Hematopoietic multipotent progenitor cell treated with erythropoietin and hydrocortisone succinate and interleukin-3 and kit ligand, for 15 days (in vitro differentiated cells): ENCODE measurements at places on chromosomes 7 and 10.

GRCh38 chr7:27116962-27117886 lies 13.3 kb downstream of the HOXA4 start:
- DNase-seq, result no peak

- DNase-seq, result no peak
Observed at GRCh38 chr7:80410081-80410480, 101.8 kb downstream of the GNAT3 start.

DNA sequence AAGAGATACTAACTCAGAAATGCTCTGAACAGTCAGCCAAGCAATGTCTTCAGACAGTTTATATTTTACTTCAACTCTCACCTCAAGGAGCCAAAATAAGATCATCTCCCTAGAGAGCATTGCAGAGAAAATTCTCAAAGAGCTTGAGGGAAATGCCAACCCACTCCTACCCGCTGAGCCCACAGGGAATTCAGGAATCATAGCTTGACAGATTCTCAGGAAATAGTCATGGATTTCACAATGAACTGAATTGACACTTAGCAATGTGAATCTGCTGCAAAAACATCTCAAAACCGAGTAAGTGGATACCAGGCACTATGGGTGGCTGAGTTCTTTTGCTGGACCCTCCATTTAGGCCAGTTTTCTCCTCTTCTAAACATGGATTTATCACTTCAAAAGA lies 9.8 kb upstream of the PLAC9 start:
- DNase-seq, result no peak

DNA sequence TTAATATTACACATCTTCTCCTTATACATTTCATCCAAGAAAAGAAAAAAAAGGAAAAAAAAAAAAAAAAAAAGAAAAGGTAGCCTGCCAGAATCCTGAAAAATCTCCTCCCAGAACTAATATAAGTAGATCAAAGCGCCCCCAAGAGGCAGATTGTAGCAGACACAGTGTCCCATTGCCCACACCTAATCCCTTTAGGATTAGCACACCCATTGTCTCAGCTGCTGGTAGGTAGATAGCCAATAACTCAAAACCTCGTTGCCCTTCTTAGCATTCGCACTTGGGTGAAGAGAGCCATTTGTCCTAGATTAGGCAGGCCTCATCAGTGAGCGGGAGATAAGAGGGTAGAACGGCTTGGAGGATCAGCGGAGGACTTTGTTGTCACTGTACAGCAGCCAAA lies 100.2 kb upstream of the SORCS1 start:
- no peak for DNase-seq

DNA sequence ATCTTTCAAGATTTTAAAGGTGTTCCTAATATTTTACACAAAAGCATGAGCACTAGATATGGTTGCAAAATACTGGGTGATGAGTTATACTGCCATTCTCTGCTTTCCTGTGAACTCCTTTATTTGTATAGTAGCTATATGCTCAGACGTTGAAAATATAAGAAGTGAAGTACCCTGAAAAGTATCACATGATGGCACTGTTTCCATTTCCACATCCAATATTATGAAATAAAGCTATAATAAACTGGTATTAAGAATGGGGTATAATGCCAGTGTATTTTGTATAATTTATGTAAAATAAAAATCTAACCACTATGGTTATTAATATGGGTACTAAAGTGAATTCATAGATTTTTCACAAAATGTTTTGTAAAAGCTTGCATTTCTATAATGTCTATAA lies 79.6 kb upstream of the FOXP2 start:
- no peak for DNase-seq

GRCh38 chr7:81515009-81515408 lies 254.8 kb downstream of the HGF start:
- no peak for DNase-seq

- no peak for DNase-seq
Observed at GRCh38 chr7:85897967-85898366, 711.1 kb upstream of the SEMA3D start.

DNA sequence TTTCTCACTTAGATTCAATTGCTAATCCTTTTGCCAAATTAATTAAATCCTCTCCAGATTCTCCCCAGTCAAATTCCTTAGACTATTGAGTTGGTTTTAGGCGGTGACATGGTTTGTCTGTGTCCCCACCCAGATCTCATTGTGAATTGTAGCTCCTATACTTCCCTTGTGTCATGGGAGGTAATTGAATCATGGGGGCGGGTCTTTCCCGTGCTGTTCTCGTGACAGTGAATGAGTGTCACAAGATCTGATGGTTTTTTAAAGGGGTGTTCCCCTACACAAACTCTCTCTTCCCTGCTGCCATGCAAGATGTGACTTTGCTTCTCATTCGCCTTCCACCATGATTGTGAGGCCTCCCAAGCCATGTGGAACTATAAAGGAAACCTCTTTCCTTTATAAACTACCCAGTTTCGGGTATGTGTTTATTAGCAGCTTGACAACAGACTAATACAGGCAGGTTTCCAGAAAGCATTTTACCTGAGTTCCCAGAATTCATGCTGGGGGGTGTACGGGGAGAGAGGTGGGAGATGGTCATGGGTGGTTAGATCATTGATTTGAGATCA lies 44.7 kb upstream of the GARS1 start:
- DNase-seq, result no peak

DNA sequence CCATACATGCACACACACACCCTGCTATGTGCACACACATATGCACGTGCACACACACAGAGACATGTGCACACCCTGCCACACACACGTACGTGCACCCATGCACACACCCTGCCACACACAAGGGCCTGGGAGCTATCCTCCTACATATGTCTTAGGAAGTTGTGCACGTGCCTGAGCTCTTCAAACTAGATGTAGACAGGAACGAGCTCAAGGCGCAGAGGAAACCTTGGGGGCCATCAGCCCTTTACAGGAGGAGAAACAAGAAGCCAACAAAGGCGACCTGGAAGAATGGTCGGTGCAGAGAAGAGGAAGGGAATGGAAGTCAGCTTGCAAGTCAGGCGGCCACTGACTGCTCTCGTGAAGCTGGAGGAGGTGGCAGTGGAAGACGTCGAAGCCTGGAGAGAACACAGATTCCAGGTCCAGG lies 58.7 kb downstream of the AOC1 start:
- DNase-seq, result no peak

- DNase-seq, result no peak
Observed at GRCh38 chr10:122213766-122214165, 57.3 kb upstream of the BTBD16 start.

DNA sequence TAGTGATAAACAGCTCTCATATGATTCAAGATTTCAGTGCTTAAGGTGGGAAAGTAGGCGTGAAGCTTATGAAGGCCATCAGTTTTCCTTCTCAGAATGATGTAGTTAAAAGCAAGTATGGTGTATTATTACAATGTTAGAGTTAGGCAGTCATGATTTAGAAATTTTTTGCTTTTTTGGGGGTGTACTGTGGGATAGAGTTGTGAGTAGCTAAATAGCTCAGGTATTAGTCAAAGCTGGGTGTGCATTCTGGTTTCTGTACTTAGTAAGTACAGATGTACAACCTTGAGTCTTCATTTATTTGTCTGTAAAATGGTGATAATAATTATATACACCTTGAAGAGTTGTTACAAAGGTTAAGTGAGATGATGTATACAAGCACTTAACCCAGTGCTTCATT lies 52.2 kb downstream of the R3HCC1L start:
- DNase-seq, result no peak

GRCh38 chr7:25877802-25878789 lies 273.9 kb upstream of the NFE2L3 start:
- no peak for DNase-seq

DNA sequence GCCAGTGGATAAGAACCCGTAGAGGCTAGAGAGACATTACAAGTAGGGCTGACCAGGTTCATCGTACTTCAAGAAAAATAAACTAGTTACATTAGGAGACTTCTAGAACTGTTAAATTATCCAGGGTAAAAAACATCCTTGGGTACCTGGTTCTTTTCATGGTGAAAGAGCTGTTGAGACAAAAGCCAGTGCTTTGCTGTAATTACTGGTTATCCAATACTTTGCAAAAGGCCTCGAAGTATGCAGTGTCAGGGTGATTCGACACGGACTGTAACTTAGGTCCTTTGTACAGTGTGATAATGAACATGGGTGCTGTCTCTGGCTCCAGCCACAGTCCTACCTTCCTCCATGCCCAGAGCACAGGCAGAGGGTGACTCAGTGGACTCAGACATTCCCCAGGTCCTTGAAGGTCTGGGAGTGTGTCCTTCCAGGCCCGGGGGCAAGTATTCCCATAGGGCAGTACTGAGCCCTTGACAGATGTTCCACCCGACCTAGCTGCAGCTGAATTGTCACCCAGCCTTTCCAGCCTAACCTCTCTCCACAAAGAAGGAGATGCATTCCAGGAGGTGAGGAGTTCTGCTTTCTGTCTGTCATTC lies 123.6 kb upstream of the TMEM72 start:
- no peak for DNase-seq

DNA sequence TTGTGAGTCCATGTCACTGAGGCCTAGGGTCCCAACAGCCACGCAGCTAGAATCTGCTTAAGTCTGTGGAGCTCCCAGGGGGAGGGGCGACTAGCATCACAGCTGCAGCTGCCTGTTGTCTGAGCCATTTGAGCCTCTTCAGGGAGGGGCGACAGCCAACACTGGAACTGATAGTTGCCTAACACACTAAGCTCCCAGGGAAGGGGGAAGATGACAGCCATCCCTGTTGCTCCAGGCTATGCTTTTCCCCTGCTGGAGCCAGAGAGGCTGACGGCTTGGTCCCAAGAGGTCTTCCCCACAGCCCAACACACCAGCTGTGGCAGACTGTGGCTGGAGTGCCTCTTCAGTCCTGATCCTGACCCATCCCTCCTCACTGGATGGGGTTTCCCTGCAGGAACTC lies 817.5 kb downstream of the NXPH1 start:
- DNase-seq, result no peak

DNA sequence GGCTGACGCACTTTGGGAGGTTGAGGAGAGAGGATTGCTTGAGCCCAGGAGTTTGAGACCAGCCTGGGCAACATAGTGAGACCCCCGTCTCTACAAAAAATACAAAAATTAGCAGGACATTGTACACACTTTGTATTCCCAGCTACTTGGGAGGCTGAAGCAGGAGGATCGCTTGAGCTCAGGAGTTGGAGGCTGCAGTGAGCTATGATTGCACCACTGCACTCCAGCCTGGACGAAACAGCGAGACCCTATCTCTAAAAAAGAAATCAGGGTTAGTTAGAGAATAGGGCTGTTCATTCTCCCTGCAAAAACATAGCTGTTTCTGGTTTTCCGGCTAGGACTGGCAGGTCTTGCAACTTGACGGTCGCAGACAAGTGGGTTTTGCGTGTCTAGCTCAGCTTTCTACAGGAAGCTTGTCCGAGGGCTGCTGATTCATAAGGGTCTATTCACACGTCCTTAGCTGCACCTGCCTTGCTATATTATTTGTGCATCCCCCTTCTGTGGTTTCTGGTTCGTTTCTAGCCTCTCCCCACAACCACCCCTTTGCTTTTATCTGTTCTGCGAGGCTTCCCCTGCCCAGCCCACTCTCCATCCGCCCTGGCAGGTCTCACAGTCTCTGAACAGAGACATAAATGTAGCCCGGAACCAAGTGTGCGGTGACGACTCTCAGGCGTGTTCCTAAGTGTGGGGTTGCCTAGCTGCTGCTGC lies 10.7 kb downstream of the AMZ1 start:
- no peak for DNase-seq

DNA sequence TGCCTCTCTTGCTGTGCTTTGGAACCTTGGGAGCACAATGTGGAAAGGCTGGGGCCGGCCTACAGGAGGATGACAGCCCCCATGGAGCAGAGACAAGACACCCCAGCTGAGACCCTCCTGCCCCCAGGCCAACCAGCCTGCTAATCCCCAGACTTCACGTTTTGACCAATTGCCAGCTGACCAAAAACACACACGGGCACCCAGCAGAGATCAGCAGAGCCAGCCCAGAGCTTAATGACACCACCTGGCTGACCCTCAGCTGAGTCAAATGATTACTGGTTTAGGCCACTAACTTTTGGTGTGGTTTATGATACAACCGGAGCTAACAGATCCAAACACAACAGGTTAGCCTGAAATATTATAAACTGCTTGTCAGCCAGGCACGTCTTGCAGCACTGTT lies 111.2 kb upstream of the KIF5B start:
- DNase-seq, result no peak

- DNase-seq, result no peak
Observed at GRCh38 chr10:70772627-70773026, 12.6 kb downstream of the TBATA start.

- no peak for DNase-seq
Observed at GRCh38 chr7:46296526-46296925, 375.5 kb upstream of the IGFBP3 start.

GRCh38 chr10:102997998-102998397 lies 79.9 kb downstream of the CNNM2 start:
- DNase-seq, result no peak

DNA sequence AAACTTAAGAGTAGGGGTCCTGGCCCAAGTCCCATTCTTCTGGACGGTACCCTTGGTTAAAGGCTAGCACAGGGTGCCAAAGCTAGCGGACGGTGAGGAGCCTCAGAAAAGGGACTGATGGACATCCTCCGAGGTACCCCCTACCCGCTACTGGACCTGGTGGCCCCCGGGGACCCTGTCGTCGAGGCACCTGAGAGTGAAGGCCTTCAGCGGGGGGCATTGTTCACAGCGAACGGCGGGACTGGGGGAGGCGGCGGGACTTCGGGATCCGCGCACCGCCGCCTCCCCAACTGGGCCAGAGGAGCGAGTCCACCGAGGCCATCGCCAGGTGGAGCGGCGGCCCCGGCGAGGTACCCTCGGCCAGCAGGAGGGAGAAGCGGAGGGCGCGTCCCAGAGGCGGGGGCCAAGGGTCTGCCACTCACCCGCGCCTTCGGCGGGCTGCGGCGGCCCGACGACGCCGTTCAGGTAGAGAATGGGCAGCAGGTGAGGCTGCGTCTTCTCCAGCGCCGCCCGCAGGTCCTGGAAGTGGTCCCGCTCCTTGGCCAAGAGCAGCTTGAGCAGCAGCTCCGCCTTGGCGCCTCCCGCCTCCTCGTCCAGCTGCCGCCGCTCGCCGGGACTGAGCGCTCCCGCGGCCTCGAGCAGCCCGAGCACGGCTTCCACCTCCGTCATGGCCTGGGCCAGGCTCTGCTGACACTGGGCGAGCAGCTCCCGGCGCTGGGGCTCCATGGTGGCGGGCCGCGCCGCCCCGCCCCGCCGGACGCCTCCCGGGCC lies 575 bp downstream of the DLG5 start:
- DNase-seq, result no peak

DNA sequence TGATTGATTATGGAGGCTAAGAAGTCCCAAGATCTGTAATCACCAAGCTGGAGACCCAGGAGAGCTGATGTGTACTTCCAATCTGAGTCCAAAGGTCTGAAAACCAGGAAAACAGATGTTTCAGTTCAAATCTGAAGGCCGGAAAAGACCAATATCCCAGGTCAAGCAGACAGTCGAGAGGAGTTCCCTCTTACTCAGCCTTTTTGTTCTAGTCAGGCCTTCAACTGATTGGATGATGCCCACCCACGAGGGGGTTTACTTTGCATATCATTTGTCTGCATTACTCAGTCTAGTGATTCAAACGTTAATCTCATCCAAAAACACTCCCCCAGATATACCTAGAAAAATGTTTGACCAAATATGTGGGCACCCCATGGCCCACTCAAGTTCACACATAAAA lies 7.4 kb upstream of the ARID5B start:
- DNase-seq, result no peak
